ENCODE measurements at places on chromosomes 5 and 9.

GRCh38 chr5:11563822-11564221 lies 340.4 kb downstream of the CTNND2 start:
- no peak for DNase-seq

DNA sequence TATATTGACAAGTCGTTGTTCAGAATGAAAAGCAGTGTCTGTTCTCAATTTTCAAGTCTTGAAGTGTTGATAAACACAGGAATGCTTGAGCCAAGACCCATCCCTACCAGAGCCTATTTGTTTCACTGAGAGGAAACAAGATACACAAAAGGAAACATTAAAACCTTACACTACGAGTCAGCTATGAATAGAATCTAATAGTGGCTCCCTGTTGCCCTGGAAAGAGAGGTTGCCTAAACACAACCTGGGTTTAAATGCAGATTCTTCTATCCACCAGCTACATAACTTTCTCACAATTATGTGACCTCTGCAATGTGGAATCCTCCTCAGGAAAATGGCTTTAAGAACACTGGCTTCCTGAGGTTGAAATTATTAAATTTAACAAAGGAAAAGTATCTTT lies 29.1 kb upstream of the BNC2 start:
- no peak for DNase-seq

- no peak for DNase-seq
Measured at GRCh38 chr9:131262327-131263032, 13.8 kb downstream of the FAM78A start.

DNA sequence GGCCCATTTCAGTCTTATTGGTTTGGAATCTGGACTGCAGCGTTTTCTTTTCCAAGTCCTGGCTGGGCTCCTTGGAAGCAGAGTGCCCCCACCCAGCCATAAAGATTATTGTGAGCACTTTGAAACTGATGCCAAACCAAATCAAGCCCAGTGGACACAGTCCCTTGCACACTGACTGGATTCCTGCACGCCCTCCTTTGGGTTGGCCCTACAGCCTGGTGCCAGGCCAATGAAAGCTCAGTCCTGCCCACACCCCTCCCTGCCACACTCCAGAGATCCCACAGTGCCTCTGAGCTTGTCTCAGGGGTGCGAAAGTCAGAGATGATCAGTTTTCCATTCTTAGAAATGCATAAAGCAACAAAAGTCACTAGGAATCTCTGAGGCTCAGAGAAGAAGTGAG lies 181.9 kb downstream of the CETN3 start:
- DNase-seq = no peak

DNA sequence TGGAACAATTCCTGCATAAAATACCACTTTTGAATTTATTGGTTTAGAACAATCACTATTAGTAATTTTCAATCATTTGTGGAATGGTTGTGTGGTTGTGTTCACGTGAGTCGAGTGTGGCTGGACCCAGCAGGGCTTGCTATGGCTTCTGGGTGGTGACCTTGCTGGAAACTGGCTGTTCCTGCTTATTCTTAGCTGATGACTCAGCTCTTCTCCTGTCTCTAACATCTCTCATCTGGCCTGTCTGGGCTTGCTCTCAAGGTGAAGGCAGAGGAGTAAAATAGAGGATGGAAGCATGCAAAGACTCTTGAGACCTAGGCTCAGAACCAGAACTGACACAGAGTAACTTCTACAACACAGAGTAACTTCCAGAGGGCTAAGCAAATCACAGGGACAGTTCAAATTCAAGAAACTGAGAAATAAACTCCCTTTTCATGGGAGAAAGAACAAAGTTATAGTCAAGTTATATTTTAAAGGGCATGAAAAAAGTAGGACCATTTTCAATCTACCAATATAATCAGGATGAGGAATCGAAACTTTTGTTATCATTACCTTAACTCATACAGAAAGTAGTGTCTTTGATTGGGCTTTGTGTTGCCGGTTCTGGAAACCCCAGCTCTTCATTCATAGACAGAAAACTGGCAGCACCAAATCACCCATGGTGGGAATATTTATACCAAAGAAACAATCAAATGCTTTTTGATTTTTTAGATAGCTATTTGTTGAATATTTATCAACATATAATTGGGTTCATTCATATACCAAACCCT lies 665.1 kb downstream of the CDH18 start:
- no peak for DNase-seq

DNA sequence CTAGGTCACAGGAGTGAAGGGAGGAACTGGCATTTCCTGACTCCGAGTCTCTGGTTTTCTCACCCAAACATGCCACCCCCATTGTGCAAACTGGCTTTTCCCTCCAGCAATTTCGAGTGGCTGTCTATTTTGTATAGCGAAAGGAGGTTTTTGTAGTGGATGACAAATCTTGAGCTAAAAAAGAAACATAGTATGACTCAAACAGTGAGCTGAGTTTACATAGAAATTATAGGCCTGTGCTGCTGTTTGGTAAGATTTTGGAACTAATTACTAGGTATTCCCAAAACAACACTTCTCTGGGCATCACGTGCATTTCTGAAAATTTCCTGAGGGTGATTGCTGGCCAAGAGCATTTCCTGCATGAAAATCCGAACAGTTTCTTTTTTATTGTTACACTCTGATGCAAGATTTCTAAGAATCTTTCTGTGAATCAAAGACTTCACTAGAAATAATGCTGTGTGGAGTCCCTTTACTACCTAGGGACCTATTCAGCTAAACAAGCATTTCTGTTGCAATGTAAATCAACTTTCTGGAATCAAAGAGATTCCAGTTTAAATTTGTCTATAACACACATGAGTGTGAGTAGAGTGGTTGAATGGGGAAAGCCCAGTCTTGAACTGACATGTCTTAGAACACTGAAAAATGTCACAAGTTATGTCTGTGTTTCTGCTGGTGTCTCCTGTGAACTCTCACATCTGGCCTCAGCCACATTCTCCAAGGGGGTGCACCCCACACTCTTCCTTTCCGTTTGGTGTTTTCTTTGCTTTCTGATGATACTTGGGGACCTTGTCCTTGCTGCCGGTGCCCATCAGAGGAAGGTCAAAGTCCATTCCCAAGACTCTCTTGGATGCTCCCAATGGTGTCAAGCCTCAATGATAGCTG lies 33.3 kb upstream of the DAPK1 start:
- DNase-seq = no peak

DNA sequence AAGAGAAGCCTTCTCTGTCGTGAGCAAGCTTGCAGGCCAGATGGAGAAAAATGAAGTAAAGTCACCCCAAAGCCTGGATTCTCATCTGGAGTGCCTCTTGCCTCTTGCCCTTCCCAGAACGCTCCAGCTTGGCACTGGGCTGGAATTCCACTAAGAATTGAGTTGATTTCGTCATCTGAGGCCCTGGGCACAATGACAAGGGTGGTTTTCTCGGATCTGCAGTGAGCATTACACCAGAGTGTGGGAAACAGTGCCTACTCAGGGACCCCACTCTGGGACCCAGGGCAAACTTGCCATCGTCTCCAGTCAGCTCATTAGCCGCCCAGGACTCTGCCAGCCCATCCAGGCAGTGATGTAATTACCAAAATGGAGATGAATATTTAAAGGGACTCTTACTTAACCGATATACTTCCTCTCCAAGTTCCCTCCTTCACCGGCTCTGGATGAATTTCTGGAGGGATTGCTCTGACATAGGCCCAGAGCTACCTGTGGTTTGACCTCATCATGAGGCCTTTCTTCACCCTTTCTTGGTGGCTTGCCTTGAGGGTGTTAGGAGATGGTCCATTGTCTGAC lies 44.7 kb upstream of the LCP2 start:
- DNase-seq = no peak

GRCh38 chr5:33166948-33167347 lies 273.8 kb upstream of the TARS1 start:
- no peak for DNase-seq

DNA sequence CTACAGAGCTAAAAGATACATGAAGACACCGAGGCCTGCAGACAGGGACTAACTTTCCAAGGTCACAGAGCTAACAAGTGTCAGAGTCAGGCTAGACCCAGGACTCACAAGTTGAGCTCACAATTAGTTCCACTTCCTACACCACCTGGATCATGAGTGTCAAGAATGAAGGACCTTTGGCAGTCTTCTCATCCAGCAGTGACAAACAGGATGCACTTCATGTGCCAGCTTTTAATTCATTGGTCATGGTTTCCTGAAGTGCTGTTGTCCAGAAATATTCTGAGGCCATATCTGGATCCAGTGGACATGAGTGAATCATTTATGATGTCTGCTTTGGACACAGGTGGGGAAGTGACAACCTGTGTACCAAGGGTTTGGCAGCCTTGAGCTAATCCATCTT lies 77.4 kb downstream of the KCNIP1 start:
- no peak for DNase-seq

- DNase-seq = no peak
Measured at GRCh38 chr9:112439171-112439570, 47.5 kb upstream of the KIAA1958 start.

DNA sequence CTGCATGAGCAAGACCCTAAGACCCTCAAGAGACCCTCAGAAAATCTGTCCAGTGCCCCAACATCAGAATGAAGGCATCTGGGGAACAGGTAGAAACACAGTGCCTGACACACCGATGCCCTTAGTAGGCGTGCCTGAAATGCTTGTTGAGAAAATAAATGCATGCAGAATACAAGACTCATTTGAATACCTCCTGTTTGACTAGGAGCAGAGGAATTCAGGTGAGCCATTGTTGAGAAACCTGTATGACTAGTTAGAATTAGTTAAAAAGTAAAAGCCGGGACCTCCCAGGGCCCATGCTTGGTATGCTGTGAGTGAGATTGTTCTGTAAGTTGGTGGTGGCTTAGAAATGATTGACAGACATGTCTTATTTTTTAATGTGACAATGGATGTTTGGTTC lies 55.0 kb downstream of the WWC1 start:
- no peak for DNase-seq

DNA sequence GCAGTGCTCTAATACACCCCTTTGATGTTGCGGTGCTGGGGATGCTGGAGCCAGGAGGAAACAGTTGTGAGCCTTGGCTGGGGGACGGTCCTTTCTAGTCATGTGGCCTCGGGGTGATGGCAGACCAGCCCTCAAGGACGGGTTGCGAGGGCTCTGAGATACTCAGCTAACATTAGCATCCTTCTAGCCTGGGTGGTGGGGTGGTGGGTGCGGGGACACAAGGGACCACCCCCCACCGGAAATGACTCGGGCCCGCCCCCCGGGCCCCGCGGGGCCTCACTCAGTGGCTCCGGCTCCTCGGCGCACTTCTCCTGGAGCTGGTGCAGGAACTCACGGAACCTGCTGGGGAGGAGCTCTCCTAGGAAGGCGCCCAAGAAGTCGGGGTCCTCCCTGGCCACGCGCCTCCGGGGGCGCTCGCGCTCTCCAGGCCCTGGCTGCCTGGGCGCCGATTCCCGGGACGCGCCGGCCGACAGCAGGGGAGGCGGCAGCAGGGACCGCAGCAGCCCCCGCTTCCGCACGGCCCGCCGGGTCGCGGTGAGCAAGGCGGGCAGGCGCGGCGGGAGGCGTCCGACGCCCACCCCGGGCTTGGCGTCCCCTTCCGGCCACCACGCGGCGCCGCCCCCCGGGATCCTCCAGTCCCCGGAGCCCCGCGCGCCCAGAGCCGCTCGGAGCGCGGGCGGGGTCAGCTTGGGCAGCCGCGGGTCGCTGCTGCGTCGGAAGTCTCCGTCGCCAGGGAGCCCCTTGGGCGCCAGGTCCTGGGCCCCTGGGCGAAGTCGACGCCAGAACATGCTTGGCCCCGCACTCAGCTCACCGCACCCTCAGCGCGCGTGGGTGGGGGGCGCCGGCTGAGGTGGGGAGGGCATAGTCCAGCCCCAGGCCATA lies 873 bp downstream of the C9orf50 start:
- no peak for DNase-seq

Measured in activated T-cell treated with anti-CD3 and anti-CD28 coated beads for 4 hours (primary cell).